ENCODE measurements at places on chromosomes 5 and 9.

- no peak for DNase-seq
Observed at GRCh38 chr5:127985811-127986325, 97.7 kb upstream of the SLC12A2 start.

DNA sequence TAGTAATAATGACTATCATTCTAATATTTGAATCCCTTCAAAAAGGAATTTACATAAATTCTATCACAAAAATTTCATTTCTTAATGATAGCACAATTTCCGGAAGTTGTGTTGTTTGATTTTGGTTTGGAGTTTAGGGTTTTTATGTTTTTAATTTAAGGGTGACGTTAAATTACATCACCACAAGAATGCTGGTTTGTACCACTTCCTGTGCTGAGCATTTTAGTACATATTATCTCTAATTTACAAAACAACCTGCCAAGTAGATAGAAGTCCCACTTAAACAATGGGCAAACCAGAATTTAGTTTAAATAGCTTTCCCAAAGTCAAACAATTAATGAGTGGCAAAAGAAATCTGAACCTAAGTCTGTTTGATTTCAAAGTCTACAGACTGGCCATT is 63.4 kb downstream of the DENND1A start:
- DNase-seq: no peak

GRCh38 chr9:122320413-122320881 is 50.4 kb upstream of the PTGS1 start:
- no peak for DNase-seq

DNA sequence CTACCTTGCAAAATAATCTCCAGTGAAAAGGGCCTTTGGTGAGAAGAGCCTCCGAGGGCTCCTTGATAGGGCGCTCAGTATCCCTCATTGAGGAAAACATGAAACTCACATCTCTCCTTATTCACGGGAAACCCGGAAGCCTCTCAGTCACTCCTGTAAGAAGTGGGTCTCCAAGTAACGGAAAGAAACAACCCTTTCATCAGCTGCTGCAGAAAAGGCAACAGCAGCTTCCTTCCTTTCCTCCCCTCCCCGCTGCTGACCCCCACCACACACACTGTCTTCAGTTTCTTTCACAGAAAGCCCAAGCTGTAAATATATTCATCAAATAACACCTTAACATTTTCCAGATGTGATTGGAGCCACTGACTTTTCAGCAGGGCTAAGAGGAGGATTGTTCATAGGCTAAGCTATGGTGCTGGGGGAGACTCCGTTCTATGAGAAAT is 81.4 kb downstream of the C9orf152 start:
- DNase-seq: no peak

- DNase-seq: no peak
Observed at GRCh38 chr5:171311322-171312077, 2.5 kb downstream of the TLX3 start.

DNA sequence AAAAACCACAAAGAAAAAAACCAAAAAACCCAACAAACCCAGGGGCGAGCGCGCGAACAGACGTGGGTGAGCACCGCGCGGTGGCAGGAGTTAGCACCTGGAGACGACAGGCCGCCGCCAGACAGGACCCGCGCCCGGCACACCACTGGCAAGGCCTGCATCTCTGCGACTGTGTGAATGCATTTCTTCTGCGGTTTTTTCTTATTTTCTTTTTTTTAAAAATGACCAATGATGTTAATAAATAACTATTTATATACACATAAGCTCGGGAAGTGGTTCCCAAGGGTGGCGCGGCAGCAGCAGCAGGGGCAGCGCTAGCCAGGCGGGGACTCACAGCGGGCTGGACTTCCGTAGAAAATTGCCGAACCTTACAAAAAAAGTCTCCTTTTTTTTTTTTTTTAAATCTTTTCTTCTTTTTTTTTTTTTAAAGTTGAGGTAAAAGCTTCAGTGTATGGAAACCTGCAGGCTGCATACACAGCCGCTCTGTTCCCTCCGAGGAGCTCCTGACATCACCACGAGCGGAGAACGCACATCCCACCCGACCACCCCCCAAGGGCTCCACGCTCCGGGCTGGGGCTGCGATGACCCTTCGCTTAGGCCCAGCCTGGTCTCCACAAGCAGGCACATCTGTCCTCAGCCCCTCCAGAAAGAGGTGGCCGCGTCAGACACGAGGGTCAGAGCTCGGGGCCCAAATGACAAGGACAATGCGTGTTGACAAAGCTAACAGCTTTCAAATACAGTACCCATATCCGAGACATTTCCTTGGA is 7.4 kb downstream of the BRD3OS start:
- no peak for DNase-seq

DNA sequence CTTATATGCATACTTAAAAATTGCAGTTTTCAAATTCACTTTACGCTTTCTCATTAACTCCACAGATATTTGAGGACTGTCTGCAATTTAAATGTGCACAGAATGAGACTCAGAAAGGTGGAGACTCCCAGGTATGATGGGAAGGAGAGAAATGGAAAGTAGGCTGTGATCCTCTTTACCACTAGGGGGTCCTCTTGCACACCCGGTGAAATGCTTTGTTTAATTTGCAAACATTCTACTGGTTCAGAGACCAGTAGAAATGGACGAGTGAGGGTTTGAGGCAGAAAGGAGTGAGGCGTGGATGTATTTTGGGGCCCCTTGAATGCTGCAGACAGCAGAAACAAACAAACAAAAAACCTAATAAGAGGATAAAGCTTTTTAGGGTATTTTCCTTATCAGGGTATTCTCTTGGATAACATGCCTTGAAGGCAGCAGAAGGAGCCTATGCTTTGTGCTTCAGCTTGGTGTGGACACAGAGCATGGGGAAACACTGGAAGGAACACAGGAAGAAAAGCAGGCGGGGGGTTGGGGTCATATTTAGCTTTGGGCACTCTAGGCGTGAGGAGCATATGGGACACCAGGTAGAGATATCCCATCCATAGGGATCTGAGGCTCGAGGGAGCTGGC is 410.1 kb downstream of the DMRT2 start:
- no peak for DNase-seq

DNA sequence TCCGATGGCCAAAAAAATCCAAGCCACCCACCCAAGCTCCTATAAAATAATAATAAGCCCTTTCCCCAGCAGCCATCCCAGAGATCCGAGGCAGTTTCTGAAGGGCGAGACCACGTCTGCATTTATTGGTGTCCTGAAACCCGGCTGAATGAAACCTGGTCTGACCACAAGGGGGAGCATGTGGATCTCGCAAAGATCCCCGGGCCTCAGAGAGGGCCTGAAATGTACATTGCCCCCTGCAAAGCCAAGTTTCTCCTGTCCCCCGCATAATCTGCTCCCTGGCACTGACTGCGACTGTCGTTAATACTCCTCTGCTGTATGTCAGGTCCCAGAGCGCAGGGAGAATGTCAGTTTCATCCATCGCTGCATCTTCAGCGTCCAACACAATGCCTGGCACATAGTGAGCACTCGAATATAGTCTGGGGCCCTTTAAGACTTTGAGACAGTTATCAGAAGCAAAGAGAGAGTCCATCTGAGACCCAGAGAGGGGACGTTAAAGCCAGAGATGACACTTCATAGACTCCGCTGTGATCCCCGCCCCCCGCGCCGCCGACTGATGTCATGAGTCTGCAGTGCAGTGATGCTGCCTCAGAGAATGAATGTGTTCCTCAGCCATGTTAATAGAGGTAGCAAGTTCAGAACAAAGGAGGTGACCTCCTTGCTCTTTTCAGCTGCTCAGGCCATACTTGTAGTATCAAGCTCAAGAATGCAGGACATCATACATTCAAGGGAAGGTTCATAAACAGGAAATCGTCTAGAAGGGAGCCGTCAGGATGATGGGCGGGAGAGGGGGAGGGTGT is 74.5 kb upstream of the BARHL1 start:
- DNase-seq: peak; percentile 49

- DNase-seq: no peak
Observed at GRCh38 chr9:130833031-130833990, 1.7 kb upstream of the ABL1 start.

DNA sequence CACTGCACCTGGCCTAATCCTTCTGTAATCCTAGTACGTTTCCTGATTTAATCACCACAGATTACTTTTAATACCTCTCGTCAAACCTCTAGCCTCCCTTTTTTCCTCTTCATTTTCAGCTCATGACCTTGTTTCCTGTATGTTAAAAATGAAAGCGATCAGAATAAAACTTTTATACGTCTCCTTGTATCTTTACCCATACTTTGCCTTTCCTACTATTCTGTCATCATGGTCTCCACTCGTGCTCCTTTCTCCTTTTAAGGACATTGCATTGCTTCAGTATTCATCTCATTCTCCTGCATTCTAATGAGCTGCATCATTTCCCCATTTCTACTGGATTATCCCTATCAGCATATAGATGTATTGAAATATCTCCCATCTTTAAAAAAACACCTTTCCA is 8.5 kb downstream of the CDC42SE2 start:
- no peak for DNase-seq

GRCh38 chr9:21174671-21175070 is 8.2 kb upstream of the IFNA21 start:
- no peak for DNase-seq

DNA sequence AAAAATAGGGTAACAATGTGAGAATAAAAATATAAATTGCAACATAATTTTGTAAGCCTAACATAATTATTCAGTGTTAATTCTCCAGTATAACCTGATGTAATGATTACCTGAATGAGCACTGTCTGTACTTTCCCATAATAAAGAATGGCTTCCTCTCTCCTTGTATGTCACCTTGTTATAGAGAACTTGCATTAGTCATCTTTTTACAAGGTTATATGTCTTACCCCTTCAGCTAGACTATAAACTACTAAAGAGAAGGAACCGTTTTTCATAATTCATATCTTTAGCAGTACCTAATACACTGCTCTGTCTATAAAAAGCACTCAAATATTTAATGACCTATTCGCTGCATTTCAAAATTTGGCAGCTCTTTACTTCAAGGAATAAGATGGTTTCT is 19.8 kb downstream of the STRBP start:
- DNase-seq: no peak

DNA sequence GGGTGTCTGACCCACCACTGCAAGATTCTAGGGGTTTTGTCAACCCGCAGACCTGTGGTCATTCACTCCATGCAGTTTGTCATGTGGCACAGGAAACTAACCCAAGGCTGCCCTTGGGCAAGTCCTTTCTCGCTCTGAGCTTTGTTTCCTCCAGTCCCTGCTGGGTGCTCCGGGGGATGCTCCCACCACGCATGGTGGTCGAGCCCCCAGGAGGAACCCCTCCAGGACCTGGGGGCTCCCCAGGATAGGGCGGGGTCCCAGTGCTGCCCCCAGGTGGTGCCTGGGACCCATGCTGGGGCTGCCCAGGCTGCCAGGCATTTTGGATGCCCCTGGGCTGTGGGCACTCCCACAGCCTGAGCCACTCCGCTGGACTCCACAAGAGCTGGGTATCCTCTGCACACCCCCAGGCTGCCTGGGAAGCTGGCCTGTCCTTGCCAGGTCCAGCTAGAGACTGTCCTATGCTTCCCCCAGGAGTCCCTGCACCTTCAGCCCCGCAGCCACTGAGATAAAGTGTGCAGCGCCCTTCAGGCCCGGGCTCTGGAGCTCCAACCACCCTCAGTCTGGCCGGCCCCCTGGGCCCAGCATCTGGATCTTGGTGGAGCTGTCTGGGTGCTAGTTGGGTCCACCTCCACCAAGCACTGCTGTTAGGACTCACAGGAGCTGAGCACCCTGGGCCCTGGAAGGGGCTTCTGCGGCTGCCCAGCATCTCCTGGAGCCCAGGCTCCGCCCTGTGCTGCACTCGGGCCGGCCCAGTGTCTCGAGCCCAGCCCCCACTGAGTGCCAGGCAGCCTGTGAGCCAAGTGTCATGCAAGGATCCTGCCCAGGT is 104.3 kb downstream of the PHF2 start:
- DNase-seq: peak; percentile 14

- DNase-seq: no peak
Observed at GRCh38 chr5:11182441-11183080, 421.5 kb upstream of the DAP start.

DNA sequence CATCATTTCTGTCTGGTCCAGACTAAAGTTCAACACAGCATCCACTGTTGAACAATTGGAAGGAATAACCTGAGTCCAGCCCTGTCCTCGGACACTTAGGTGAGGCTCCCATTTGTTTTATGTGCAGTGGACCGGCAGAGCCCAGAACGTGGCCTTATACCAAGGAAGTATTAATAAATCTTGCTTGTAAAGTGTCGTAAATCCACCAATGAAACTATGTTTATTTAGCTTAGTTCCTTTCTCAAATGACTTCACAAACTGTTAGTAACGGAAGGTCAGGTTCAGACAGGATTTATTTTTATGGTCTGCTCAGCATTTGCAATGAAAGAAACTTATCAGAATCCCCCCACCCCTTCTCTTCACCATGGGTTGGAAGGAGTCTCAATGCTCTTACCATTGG is 149.5 kb downstream of the PCSK1 start:
- DNase-seq: no peak

DNA sequence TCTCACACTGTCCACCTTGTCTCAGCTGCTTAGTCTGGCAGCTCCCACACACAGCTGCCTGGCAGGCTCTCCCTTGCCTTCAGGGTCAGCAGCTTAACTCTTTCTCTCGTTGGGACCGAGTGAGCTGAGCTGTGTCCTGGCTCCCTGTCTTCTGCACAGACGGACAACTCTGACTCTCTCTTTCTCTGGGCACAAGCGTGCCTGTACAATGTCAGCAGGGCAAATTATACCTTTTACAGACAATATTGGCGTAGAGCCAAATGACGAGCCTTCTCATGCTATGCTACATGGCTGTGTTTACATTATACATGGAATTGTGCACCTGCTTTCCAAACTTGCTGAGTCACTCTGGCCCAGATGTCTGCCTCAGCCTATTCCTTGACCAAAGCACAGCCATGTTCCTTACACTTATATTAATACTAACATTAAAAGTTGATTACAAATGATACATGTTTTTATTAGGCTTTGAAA is 188.6 kb downstream of the CYLC2 start:
- DNase-seq: no peak

- no peak for DNase-seq
Observed at GRCh38 chr9:128201441-128202369, 1.5 kb upstream of the DNM1 start.

- DNase-seq: no peak
Observed at GRCh38 chr9:126589349-126589748, 24.4 kb upstream of the LMX1B start.

DNA sequence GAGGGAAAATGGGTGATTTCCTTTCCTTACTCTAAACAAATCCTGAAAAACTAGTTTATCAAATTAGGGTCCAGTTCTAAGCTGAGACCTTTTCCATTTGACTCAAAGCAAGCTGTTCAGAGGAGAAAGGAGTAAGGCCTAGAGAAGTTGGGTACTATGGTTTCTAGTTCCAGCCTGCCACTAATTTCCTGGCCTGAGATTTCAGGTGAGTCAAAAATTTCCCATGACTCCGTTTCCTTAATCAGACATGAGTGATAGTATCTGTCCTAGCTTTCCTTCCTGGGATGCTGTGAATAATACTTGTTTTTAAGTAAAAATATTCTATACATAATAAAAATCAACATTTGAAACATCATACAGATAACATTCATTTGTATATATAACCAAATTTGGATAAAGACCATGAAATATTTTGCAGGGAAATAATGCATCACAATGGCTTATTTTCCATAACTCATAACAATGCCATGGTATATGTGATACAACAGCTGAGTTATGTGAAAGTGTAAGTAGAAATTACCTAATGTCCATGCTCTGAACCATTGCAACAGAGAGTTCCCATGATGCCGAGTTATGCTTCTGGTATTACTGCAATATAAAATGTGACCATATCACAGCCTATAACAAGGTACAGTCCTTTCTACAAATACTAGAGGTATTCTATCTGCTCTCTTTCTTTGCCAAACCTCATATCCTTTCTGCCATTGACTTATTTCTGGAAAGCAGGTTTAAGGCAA is 142.7 kb downstream of the MLLT3 start:
- no peak for DNase-seq

- peak; percentile 17 for DNase-seq
Observed at GRCh38 chr9:125262294-125262991, 817 bp downstream of the GAPVD1 start.

GRCh38 chr5:83368319-83368718 is 103.2 kb upstream of the VCAN start:
- DNase-seq: peak; percentile 75

All from CD4-positive, alpha-beta T cell treated with Interleukin-15 for 1 hour (primary cell).